ENCODE measurements at places on chromosomes 13 and 19. TPM values are rescaled to one million over a fixed set of nuclear protein-coding genes. Genes with fewer than 3 reads are reported as not detected.

EFNB2 gene
- total RNA-seq: 4.1 TPM

C19orf33 gene
- not detected for total RNA-seq

SHANK1 gene
- total RNA-seq: 1.2 TPM

IRGC gene
- total RNA-seq: not detected

PROSER3 gene
- total RNA-seq: 7.7 TPM

CLC gene
- not detected for total RNA-seq

LNX2 gene
- 2.6 TPM for total RNA-seq

KIR2DL4 gene
- total RNA-seq: not detected

SHISA7 gene
- total RNA-seq: not detected

Data from subcutaneous preadipocyte (primary cell).